HepG2 (cell line): ENCODE measurements at places on chromosomes 12 and 14. TPM values are rescaled to one million over a fixed set of nuclear protein-coding genes. Genes with fewer than 3 reads are reported as not detected.
A peak's percentile ranks its signal among the peaks of the same experiment; 100 is the strongest.

GRCh38 chr12:26319511-26319910, 124.1 kb downstream of the SSPN start:
- DNase-seq, result peak; percentile 9
- no peaks in the 10 kb centered on the region for H3K27me3 ChIP-seq
- H3K4me3 ChIP-seq, result no peak overlapping the region

The CS gene
- 175 and 243 TPM in 2 replicates for total RNA-seq

DNA sequence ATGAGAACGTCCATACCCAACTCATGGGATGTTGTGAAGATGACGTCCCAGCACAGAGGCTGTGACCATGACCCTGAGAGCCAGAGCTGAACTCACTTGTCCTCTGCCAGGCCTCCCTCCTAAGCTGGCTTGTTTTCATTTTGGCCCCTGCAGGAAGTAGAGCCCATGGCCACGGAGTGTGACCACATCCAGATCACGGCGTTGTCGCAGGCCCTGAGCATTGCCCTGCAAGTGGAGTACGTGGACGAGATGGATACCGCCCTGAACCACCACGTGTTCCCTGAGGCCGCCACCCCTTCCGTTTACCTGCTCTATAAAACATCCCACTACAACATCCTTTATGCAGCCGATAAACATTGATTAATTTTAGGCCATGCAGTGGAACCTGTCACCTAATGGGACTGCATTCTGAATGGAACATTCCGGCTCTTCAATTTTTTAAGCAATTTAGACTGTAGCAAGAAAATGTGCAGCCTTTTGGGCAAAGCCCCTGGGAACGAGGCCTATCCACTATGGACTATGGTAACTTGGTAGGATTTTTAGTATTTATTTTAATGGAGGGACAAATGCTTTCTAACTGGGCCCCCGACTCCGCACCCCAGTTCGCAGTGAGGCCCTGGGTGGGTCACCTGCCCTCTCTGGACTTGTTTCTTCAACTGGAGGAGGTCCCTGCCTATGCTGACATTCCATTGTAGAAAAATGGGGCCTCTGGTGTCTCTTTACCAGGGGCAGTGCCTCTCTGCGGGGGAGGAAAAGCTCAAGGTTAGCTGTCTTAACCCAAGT, 19.6 kb downstream of the OTUB2 start:
- no peak overlapping the region for H3K4me3 ChIP-seq
- H3K27ac ChIP-seq, result no peak overlapping the region
- no peaks in the 10 kb centered on the region for H3K27me3 ChIP-seq
- no peak for DNase-seq
- H3K4me1 ChIP-seq, result peaks cover 39% of the 10 kb centered on the region
- peaks cover 20% of the 10 kb centered on the region for H3K36me3 ChIP-seq

- no peak overlapping the region for H3K27ac ChIP-seq
- no peaks in the 10 kb centered on the region for H3K27me3 ChIP-seq
- DNase-seq, result no peak
- H3K36me3 ChIP-seq, result no peaks in the 10 kb centered on the region
- H3K4me1 ChIP-seq, result peaks cover 9% of the 10 kb centered on the region; the same call in 1 of the 2 replicates
Observed at GRCh38 chr12:58841058-58841798, 79.1 kb downstream of the LRIG3 start.

The WNT1 gene
- total RNA-seq, result not detected in 2 replicates

- no peak for DNase-seq
- H3K27ac ChIP-seq, result no peak overlapping the region
- no peak overlapping the region for H3K4me3 ChIP-seq
- peaks cover 16% of the 10 kb centered on the region for H3K36me3 ChIP-seq
- no peaks in the 10 kb centered on the region for H3K27me3 ChIP-seq
Observed at GRCh38 chr12:132075026-132075713, 68.9 kb downstream of the DDX51 start.

The PROX2 gene
- total RNA-seq, result not detected in 2 replicates
